RPMI8226 (cell line): ENCODE measurements at places on chromosomes 5 and 9.
A peak's percentile ranks its signal among the peaks of the same experiment; 100 is the strongest.

GRCh38 chr5:5039918-5040317 lies 100.2 kb upstream of the ADAMTS16 start:
- no peak for DNase-seq

- no peak for DNase-seq
Observed at GRCh38 chr9:98823666-98824334, 16.3 kb downstream of the GALNT12 start.

GRCh38 chr5:10580531-10581423 lies 16.9 kb downstream of the ANKRD33B start:
- no peak for DNase-seq

DNA sequence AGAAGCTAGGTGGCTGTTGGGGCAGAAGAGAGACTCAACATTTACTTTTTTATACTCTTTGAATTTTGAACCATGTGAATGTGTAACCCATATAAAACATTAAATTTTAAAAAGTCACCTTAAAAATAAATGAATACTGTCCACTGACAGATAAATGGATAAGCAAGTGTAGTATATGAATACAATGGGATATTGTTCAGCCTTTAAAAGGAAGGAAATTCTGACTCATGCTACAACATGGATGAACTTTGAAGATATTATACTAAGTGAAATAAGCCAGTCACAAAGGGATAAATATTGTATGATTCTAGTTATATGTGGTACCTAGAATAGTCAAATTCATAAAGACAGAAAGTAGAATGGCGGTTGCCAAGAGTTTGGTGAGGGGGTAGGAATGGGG lies 113.9 kb downstream of the TMEM174 start:
- DNase-seq, result no peak

- no peak for DNase-seq
Observed at GRCh38 chr5:151492729-151493128, 45.3 kb downstream of the SLC36A1 start.

GRCh38 chr9:136840140-136840876 lies 2.0 kb upstream of the AJM1 start:
- DNase-seq, result no peak

- no peak for DNase-seq
Observed at GRCh38 chr5:116944183-116944582, 369.6 kb upstream of the SEMA6A start.

- DNase-seq, result no peak
Observed at GRCh38 chr9:89418882-89419640, 78.9 kb downstream of the SEMA4D start.

GRCh38 chr5:95520206-95520605 lies 34.6 kb downstream of the SKIC3 start:
- DNase-seq, result no peak

GRCh38 chr5:28156981-28157380 lies 1118.6 kb upstream of the CDH9 start:
- DNase-seq, result no peak

DNA sequence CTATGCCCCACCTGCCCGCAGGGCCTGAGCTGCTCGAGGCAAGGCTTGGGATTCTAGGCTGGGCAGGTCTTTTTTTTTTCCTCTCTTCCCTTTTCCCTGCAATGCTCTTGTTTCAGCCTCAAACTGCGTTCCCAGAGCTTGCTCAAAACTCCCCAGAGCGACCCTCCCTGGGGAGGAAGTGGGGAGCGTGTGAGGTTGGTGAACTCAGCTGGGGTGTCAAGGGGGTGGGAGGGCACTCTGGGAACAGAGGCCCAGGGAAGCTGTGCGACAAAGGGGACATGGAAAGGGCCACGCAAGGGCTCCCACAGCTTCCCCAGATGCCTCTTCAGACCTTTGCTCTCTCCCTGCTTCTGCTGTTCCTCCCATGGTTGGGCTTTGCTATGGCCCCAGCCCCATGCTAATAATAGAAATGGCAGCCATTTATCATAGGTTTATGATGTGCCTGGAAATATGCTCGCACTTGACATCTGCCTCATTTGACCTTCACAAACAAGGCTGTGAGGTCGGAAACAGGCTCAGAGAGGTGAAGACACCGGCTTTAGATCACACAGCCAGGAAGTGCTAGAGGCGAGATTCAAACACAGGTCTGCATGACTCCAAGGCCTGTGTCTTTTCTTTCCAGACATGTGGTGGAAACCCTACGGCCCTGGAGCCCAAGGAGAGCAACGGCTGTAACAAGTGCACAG lies 40.9 kb upstream of the IL17B start:
- DNase-seq, result no peak

- no peak for DNase-seq
Observed at GRCh38 chr9:100111235-100111634, 12.2 kb downstream of the INVS start.

DNA sequence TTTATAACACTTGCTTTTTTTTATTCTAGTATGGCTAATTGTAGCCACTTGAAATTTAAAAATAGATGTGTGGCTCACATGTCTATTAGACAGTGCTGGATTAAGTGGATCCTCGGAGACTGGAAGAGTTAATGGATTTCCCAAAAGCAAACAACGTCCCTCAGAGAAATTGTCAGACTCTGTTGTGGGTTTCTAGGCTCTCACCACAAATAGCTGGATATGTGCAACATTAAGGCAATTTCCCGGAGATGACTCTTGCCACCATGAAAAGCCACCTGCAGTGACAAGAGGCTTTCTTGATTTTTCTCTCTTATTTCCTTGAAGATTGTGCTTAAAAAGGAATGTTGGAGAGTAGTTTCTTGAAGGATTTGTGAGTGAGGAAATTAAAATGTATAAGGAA lies 43.2 kb downstream of the TMEM167A start:
- no peak for DNase-seq

DNA sequence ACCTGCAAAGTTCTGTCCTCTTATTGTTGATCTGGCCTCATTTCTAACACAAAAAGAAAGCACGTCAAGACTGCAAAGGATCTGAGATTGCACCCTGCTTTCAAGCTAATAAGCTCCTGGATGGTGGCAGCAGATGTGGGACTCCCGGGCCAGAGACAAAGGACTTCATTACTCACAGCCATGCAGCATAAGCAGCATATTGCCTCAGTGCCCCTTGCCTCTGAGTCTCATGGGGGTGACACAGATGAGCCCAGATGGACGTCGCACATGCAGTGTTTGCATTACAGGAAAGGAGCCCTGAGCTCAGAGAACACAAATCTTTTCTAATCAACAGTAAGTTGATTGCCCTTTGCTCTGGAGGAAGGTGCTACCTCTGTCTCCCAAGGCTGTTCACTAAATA lies 105.0 kb downstream of the SLC28A3 start:
- no peak for DNase-seq

DNA sequence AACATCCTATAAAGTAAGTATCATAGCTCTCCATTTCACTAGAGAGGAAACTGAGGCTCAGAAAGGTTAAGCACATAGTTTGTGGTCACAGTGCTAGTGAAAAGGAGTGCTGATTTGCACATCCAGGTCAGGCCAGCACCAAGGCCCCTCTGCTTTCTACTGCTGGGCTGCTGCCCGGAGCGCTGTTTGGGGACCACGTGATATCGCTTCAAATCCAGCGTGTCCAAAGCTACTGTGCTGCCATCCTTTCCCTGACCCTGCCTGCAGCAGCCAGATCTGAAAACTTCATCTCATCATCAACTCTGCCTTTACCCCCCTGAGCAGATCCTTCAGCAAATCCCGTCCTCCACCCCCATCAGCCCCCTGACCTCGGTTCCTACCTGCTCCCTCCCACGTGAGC lies 40.7 kb upstream of the AKNA start:
- DNase-seq, result no peak

DNA sequence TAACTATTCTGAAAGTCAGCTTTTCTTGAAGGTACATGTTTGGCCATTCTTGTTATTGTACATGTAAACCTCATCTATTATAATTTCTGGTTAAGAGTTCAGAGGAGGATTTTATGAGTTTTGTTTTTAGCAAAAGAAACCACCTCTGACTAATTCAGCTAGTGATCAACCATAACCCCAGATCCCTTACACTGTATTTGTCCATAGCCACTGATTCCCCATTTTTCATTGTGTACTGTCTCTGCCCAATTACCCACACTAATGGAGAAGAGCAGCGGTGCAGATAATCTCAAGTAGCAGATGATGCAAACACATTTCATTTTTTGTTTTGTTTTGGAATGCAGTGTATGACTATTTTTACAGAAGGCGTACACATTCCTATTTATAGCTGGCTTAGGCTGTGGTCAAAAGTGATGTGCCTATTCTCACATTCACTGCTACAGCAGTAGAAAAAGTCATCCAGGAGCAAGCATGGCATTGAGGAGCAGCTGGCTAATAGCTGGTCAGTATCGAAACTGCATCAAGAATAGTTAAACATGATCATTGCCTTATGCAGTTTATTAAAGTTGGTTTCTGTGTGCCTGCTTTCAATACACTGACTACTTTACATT lies 988.3 kb downstream of the DTWD2 start:
- DNase-seq, result peak; percentile 15

GRCh38 chr5:131279204-131279603 lies 15.4 kb downstream of the CDC42SE2 start:
- no peak for DNase-seq

DNA sequence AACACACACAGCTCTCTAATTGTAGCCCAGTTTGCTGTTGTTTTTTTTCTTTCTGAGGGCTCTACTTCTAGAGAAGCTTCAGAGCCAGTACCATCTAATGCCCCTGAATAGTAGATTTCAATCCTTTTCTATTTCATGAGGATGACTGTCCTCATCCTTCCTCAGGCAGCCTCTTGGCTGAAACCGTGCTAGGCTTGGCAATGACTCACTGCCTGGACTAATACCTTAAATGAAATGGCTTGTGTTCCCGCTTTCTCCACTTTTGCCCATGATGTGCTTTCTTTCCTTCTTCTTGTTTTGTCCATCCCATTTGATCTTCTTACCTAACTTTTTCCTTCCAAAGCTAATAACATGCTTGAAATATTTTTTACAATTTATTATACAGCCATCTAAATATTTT lies 80.1 kb downstream of the ITGA1 start:
- no peak for DNase-seq

GRCh38 chr5:10310066-10310779 lies 2.5 kb upstream of the CMBL start:
- DNase-seq, result peak; percentile 34

DNA sequence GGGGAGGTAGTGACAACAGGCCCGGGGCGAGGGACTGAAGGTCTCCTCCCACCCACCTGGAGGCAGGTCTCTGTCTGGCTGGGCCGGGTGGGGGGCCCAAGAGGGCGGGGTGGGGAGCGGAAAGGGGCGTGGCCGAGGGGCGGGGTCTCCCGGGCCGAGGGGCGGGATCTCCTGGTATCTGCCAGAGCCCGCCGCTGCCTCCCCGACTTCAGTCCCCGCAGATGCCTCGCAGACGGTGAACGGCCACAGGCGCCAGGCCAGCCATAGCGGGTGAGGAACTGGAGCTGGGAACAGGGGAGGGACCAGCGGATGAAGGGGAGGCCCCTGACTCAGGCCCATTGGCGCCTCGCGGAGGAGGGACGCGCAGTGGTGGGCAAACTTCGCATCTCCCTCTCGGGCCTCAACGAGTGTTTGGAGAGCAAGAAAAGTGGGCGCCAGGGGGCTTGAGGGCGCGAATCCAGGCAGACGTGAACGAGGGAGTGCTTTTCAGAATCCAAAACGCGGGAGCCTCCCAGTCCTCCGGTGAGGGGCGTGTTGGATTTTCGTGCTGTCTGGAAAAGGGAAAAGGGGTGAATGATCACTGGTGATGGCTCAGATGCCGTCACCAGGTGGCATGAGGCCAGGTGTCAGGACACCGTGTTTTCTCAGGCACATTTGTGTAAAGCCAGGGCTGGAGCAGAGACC lies at the start of gene ADGRD2:
Gene ADGRD2 (plus strand): TSS at position 211 of the 684 bp plus-strand sequence. CDS start 1,216 bp downstream, outside the sequence.
- DNase-seq, result no peak

DNA sequence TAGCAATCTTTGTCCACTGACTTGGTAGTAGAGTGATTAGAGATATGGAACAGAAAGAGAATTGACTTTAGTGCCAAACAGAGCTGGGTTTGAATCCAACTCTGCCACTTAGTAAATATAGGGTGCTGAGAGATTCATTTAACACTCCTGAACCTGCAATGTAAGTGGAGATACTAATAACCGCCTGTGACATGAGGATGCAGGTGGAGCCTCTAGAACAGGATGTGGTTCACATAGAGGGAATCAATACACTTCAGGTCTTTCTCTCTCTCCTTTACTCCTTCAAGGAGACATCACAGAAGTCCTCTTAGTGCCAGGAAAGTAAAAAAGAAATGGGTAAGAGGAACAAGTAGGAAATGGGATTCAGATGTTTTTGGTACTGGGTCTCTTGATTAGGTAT lies 49.8 kb downstream of the TRPM3 start:
- DNase-seq, result no peak

DNA sequence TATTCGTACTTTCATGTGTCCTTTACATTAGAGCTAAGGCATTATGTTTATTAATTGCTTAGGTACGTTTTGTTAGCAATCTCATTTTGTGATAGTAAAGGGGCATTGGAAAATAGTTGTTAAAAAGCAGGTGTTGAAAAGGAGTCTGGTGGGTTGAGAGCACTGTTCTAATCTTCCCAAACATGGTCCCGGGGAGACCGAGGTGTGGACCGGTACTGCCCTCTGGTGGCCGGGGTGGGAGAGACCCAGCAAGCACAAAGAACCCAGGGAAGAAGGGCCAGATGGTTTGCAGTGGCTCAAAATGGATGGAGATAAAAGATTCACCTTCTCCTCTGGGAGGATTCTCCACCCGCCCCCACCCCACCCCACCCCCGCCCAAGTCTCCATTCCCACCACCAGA lies 26.1 kb downstream of the IDNK start:
- peak; percentile 58 for DNase-seq

- peak; percentile 45 for DNase-seq
Observed at GRCh38 chr5:138725153-138725817, 27.9 kb upstream of the CTNNA1 start.

DNA sequence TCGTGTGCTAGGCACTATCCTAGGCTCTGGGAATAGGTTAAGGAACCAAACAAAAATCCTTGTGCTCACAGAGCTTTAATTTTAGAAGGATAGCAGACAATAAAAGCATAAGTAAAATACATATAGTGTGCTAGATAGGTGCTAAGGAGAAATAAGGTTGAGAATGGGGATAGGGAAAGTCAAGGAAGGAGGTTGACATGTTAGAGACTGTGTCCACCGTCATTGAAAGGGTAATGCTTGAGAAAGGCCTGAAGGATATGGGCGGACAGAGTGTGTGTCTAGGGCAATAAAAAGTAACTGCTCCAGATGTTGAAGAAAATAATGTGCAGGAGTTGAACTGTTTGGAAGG lies 482 bp upstream of the TDRD7 start:
- no peak for DNase-seq

DNA sequence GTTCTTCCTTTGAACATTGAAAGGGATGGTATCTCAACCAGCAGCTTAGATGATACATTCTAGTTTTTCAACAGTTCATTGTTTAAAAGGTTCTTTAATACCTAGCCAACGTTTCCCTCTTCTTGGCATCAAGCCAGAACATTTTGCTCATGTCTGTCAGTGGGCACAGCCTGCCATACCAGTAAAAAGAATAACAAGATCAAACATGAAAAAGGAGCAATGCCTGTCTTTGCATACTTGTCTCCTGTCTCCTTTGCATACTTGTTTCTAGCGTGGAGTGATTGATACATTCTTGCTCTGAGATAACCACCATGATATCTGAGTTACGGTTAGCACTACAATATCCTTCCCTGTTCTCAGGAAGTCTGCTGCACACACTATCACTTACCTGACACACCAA lies 248.6 kb upstream of the DAPK1 start:
- no peak for DNase-seq
